ENCODE measurements at places on chromosomes 16 and 17.

DNA sequence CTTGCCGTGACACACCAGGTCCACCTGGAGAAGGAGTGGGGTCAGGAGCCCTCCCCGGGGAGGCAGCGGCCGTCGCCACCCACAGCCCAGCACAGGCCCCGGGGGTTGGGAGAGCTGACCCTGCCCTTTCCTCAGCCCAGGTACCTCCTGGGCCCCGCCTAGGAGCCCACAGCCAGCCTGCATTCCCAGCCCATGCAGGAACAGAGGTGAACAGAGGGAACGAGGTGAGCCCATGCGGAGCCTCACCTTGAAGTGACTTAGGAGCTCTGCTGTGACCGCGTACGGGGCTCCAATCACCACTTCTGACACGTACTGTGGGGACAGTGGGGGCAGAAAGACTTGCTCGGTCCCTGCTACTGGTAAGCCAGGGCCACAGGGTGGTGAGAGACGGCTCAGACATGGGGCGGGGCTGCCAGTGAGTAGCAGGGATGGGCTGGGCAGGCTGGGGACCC, 3.4 kb downstream of the NPB start:
- DNase-seq = no peak

GRCh38 chr16:61480250-61480649, 556.0 kb downstream of the CDH8 start:
- DNase-seq = no peak

DNA sequence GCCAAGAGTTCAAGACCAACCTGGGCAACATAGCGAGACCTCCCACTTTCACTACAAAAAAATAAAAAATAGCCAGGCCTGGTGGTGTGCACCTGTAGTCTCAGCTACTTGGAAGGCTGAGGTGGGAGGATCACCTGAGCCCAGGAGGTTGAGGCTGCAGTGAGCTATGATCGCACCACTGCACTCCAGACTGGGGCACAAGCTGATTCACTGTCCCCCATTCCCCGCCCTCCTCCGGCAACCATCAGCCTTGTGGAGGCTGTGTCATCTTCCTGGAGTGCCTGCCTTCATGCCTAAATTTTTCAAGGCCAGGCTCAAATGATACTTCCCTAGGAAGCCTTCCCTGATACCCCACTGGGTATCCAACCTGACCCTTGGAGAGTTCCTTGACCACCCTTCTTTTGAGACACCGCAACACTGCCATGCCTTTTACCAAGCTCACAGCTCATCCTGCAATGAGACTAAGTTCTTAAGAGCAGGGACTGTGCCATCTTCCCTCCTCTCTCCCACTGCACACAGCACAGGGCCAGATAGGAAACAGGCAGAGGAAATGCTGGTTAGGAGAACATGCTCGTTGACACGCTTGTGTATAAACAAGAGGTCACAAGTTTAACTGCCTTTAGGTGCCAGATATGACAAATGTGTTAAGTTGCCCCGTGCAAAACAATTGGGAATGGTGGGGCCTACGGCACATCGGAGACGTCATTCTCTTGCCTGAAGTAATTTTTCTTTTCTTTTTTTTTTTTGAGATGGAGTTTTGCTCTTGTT, 3.9 kb upstream of the SRCAP start:
- no peak for DNase-seq

GRCh38 chr16:78761427-78761826, 662.0 kb downstream of the WWOX start:
- DNase-seq = peak; percentile 24

DNA sequence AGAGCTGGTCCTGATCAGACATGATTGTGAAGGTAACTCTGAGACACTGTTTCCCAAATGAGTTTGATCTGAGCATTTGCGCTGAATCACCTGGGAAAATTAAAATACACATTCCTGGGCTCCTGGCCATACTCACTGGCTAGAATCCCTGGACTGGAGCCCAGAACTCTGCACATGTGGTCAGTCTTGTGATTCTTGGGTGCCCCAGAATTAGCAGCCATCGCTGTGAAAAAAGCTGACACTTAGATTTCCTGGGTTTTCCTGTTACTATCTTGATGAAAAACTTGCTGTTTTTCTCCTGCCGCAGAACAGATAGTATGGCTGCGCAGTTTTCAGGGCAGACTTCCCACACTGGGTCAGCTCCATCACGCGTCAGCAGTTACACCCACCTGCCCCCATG, 24.6 kb downstream of the NECAB2 start:
- no peak for DNase-seq

All from stimulated activated CD8-positive, alpha-beta memory T cell treated with anti-CD3 and anti-CD28 coated beads, Interleukin-4, amount 100 ng/mL, for 24 hours (primary cell).